Large intestine (tissue), 12 donors: ENCODE measurements at places on chromosomes 5 and 9.

DNA sequence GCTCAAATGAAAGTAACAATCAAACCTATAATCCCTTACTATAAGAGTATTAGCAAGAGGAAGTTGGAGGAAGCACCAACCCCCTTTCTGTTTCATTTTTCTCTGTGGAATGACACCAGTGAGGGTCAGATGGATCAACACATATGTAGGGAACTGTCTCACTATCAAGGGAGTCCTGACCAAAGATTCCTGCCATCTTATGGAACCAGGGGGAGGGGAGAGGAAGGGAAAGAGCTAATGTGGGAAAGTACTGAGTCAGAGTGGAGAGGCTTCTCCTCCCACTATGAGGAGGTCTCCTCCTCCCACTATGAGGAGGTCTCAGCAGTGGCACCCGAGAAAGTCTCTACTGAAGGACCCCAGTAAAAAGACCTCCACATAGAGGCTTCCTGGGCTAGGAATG, 73.3 kb upstream of the PCSK1 start:
- DNase-seq = no peak

DNA sequence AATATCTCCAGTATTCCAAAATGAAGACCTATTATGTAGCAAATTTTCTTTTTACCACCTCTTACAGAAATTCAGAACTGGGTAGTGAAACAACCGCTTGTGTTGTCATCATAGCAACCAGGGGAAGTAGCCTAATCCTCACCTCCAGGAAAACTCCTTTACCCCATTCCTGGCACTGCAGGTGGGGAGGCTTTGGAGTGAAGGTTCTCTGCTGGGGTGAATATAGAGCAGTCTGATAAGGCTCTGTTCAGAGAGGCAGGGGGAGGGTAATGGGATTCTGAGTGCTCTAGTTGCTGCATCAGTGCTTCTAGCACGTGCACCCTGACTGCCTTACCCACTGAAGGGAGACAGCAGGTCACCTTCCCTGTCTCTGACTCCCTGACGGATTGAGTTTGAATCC, 116.2 kb downstream of the MAN2A1 start:
- DNase-seq = peak; percentile 9

DNA sequence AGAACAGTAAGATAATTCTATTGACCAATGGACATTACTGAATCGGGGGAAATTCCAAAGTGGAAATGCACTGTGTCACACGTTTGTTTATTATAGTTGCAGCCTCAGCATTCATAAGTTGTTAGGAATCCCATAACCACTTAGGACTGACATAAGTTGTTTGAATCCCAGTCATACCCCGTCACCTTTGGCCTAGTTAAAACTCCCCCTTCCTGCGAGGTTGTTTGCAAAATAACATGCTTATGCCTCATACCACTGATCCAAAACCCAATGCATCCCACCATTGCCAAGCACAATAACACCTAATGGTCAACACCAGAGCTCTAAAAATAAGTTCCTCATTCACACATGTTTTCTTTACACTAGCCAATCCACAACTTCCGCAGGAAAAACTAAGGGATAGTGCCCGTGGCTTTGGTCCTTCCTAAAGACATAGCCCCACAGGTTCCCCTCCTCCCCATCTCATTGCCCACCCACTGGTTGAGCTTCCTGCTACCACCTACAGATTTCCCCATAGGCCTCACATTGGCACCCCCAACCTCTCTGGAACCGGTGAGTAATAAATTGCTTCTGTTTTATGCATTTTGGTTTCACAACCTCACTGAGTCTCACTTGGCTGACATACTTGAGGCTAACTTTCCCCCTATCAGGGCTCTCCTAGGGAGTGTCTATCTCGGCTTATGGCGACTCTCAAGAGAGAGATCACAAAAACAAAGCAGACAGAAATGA, 42.3 kb upstream of the MUSK start:
- DNase-seq = no peak

DNA sequence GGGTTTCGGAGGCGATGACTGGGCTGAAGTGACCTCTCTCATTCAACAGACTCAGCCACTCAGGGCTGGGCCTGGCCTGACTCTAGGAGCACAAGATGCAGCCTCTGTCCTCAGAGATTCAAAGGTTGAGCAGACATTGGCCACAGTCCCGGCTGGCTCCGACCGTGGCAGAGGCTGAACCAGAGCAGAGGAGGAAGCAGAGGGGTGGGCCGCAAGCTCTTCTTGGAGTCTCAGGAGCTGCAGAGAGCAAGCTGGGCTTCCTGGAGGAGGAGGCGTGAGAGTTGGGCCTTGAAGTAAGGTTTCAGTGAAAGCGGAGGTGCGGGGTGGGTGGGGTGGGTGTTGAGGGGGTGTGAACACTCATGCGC, 37.6 kb downstream of the ALG2 start:
- no peak for DNase-seq

DNA sequence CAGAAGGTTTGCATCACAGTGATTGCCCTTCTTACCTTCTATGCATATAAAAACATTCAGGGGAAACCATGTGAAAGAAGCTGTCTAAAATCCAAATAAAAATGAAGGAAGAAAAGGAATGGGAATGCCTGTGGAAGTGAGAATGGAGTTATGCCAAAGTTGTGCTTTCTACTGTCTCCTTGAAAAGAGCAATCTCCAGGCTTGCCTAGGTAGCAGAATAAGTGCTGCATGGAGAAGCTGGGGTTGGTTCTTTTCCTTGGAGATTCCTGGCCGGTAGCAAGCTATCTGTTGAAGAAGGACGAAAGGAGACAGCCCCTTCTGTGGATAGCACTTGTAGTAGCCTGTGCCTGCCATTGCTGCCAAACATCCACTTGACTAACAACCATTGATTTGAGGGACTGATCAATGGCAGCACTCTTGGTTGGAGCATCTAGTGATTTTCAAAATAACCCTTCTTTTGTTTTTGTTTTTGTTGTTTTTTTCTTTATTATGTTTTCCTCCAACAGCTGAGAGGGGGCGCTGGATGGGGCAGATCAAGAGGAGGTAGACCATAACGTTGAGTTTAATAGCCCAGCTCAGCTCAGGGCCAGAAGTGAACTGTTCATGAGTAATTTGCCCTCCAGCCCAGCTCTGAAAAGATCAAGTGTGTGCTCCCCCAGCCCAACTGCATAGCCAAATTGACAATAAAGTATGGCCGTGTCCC, 1.6 kb downstream of the PLCXD3 start:
- DNase-seq = no peak

DNA sequence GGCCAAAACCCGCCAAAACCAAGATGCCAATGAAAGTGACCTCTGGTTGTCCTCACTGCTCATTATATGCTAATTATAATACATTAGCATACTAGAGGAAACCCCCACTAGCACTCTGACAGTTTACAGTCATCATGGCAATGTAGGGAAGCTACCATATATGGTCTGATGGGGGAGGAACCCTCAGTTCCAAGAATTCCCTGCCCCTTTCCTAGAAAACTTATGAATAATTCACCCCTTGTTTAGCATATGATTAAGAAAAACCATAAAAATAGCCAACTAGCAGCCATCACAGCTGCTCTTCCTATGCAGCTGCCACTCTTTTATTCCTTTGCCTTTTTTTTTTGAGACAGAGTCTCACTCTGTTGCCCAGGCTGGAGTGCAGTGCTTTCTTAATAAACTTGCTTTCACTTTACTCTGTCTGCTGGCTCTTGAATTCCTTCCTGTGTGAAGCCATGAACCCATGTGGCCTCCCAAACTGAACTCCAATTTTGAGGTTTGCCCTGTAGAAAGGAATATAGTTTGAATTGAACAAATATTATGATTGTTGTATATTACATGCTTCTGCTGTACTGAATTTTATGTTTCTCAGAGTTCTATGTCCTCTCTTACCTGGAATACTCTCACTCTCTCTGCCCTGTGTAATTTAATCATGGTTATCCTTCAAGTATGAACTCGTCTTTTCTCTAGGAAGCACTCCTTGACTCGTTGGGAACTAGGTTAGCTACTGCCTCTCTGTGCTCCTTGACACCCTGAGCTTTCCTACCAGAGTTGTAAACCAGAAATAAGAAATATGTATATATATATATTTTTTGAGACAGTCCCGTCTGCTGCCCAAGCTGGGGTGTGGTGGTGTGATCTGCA, 59.8 kb downstream of the KIAA1958 start:
- DNase-seq = no peak
